ENCODE measurements at places on chromosomes 7 and 10.

GRCh38 chr10:13904064-13904463 lies 317.3 kb downstream of the PRPF18 start:
- DNase-seq: no peak

DNA sequence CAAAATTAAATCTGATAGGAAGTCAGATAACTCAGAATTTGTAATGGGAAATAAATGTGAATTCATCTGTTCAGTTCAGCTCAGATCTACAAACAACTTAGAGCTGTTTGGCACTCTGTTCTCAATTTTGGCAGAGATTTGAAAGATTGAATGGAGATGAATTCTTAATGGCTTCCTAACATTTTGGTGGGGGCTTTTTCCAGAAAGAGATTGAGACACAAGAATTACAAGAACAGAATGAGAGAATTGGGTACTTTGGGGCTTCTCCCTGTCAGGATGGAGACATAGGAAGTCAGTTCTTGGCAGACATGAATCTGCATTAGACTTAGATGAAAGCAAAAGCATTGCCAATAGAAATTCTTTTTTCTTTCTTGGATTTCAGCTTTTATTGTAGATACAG lies 39.0 kb upstream of the PTPRZ1 start:
- DNase-seq: no peak

DNA sequence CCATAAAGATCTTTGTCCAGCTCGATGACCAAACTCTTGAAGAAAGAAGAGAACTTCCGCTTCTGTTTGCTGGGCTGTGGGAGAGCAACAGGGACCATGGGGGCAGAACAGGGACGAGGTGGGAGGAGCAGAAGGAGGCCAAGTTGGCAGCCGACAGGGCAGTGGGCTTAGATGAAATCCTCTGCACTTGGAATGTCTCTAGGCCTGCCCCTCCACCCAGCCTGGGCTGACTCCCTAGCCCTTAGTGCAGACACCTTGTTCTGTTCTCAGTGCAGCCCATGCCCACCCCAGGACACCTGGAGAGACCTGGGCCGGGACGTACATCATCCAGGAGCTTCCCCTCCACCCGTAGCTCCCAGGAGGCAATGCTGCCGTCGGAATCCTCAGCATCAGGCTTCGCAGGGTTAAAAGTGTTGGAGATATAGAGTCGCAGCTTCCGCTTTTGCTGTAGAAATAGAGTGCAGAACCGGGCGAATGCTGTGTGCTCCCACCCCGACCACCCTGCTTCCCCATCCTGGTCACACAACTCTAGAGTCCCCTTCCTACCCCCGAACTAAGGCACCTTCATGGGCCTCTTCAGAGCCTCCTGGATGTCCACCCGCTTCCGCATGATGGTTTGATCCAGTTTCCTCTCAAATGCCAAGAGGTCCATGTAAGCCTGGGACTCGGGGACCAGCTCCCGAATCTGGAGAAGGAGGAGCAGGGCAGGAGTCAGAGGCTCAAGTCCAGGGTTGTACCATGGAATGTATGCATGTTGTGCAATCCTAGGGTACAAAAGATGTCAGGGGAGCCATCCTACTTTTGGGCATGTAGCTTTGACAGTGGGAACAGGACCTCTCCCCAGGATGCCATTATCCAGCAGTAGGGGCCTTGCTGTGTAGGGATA lies 6.1 kb downstream of the SMARCD3 start:
- no peak for DNase-seq

DNA sequence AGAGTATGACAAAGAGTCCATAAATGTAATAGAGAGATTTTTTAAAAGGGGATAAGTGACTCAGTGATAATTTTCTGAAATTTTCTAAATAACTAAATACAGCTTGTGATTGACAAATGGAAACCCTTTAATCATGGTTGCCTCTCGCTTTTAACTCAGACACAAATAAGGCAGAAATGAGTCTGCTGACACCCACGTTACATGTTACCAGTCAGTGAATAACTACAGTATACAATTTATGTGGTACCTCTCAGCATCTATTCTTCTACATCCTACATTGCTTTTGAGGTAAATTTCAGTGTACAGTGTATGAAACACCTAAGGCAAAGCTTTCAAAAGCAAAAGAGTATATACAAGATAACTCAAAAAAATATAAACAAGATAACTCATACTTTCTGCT lies 4.2 kb downstream of the NSUN6 start:
- no peak for DNase-seq

DNA sequence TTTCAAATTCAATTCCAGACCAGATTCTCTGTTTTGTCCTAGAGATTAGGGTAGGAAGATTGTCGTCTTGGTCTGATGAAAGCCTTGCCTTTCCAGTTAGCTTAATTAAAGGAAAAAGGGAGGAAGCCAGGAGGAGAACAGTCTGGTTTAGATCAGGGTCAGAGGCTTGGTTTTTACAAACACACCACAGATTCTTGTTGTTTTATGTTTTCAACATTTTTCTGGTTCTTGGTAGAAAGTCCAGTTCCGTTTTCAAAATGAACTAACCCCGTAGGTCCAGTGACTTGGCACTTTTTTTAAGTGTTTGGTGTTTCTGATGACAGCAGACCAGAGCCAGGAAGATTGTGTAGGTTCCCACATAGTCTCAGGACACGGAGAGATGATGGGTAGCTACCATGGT lies 167.1 kb upstream of the INHBA start:
- DNase-seq: no peak

DNA sequence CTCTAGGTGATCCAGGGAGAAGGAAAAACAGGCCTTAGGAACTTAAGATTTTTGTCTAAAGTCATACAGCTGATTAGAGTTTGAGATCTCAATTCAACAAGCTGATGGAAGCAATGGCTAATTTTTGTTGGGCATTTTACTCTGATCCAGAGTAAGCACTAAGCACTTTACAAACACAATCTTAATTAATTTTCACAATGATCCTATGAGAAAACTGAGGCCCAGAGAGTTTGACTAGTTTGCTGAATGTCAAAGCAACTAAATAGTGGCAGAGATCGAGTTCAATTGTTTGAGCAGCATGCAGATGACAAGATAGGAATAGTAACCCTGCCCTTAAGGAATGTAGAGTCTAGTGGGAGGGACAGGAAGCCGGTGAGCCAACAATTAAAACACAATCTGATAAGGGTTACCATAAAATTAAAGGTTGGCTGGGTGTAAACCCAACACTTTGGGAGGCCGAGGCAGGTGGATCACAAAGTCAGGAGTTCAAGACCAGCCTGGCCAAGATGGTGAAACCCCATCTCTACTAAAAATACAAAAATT lies 13.5 kb upstream of the RPEL1 start:
- no peak for DNase-seq

GRCh38 chr10:89086801-89087521 lies 96.4 kb downstream of the FAS start:
- DNase-seq: no peak

GRCh38 chr10:16779384-16779915 lies 37.8 kb downstream of the RSU1 start:
- DNase-seq: no peak

DNA sequence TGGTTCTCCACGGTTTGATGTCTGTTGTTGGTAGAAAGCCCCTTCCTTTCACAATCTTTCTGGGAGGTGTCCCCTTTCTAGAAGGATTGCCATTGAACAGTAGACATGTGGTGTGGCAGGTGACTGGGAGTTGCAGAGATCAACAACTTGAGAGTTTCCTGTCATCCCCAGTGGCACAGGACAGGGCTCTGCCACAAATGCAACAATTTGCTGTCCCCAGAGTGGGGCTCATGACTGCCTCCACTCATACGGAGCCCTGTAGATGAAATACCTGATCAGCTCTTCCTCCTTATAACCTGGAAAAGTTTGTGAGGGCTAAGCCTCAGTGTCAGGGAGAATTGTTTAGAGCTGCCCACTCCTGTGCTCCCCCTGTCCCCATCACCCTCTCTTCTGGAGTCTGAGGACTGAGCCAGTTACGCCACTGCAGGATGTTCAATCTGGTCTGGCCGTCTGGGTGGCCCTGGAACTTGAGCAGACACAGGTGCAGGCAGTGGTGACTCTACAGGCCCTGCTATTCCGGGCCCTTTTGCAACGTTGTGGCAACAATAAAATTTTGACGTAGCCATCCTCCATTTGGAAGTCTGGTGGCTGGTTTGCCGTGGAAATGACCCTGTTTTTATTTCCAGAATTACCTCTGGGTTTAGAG lies 6.5 kb downstream of the DBNL start:
- DNase-seq: no peak

- no peak for DNase-seq
These were observed 189.8 kb upstream of the SH2B2 start for GRCh38 chr7:102096706-102097427.

GRCh38 chr7:132471515-132471914 lies 104.8 kb downstream of the PLXNA4 start:
- no peak for DNase-seq

DNA sequence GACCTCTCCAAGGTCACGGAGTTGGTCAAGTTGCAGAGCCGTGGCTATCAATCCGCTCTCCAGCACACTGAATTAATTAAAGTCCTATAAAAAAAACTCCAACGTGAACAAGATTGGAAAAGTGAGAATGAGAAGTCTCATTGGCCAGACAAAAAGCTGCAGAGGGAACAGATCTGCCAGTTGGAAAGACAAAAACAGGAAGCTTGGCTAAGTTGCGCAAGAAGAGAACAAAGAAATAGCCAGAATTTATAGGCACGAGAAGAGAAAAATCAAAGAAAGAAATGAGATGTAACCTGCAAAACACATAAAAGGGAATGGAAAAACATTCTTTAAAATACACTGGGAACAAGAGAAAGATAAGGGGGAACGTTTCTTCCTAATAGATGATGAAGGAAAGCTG lies 45.7 kb upstream of the CRTAC1 start:
- DNase-seq: no peak

DNA sequence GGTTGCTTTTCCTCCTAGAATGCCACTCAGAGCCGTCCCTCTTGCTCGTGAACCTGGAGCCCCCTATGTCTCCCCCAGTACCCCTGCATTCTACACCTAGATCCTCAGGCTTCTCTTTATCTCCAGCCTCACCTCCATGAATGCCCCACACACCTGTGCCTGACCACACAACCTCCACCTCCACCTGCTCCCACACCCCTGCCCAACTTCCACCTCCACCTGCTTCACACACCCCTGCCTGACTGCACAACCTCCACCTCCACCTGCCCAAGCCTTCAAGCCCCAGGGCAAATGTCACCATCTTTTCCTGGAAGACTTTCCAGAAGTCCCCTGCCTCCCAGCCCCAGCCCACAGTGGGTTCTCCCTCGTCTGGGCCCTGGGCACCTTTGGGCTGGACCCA lies 6.9 kb upstream of the LFNG start:
- DNase-seq: no peak

- DNase-seq: no peak
These were observed 8.3 kb downstream of the TRPV6 start for GRCh38 chr7:142876991-142877910.

GRCh38 chr10:59176241-59177030 lies at the start of gene PHYHIPL:
Gene PHYHIPL, plus strand, starts transcription at chr10:59176643. Its CDS starts 211 bp downstream, at chr10:59176854.
- DNase-seq: no peak

DNA sequence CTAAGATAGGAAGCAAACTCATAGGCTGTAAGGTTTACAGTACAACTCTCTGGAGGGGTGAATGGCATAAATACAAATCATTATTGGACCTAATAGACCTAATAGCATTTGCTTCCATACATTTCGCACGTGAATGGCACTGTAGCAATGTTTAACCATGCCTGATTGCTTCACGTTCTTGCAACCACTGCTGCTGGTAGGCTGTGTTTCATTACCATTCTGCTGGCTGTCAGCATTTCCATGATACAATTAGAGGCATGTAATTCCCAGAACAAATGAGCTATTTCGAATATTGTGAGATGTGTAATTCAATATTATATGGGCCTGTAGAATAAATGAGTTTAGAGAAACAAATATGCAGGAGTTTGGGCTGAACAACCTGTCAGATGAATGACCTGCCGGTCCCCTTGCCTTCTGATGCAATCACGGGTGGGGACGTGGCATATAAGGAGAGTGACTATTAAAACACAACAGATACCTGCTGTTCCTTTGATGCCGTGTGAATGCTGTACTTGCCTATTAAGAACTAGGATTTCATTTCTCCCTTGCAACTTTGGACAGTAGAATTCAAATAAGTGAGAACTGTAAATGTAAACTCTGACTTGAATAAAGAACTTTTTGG lies 393.4 kb downstream of the ACTR3B start:
- DNase-seq: no peak

- DNase-seq: no peak
These were observed 968.4 kb downstream of the SORCS3 start for GRCh38 chr10:105609451-105609850.

DNA sequence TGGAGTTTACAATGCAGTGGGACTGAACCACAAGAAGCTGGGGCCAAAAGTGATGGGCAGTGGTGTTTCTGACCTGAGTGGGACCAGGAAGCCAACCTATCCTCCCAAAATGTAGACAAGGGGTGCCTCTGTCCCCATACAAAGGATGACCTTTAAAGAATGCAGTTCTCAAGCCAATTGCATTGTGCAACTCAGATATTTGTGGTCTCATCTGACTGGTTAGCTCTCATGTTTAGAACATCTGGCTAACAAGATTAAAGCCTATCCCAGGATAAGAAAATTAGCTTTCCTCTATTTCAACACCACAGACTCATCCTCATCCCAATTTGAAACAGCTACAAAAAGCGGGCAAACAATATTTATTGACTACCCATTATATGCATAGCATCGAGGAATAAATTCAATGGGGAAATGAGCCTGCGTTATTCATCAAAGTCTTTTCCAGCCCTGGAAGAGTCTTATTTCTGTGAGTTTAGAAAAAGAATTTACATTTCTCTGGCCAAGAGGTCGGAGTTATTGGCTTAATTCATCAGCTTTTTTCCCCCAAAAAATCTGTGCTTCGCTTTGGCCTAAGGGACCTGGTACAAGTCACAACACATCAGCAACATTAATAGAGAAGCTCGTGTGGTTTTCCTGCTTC lies 26.7 kb downstream of the ELMO1 start:
- DNase-seq: no peak

DNA sequence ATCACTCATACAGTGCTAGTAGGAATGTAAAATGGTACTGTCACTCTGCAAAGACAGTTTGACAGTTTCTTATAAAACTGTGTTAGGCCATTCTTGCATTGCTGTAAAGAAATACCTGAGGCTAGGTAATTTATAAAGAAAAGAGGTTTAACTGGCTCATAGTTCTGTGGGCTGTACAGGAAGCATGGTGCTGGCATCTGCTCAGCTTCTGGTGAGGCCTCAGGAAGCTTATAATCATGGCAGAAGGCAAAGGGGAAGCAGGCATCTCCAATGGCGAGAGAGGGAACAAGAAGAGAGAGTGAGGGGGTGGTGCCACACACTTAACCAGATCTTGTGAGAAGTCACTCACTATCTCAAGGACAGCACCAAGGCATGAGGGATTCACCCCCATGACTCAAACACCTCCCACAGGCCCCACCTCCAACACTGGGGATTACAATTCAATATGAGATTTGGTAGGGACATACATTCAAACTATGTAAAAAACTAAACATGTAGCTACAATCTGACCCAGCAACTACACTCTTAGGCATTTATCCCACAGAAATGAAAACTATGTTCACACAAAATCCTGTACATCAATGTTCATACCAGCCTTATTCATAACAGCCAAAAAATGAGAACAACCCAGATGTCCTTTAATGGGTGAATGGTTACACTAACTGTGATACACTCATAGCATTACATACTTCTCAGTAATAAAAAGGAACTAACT lies 5.0 kb downstream of the ALDH18A1 start:
- no peak for DNase-seq

- DNase-seq: no peak
These were observed 1260.2 kb upstream of the SORCS1 start for GRCh38 chr10:108424656-108425055.

GRCh38 chr10:92572362-92573090 lies 1.4 kb downstream of the IDE start:
- no peak for DNase-seq

- DNase-seq: no peak
These were observed 35.9 kb downstream of the CCM2 start for GRCh38 chr7:45035893-45036292.
